Caco-2 (cell line): ENCODE measurements at places on chromosomes 3 and 15. TPM values are rescaled to one million over a fixed set of nuclear protein-coding genes. Genes with fewer than 3 reads are reported as not detected.

Gene TXNRD3
- total RNA-seq = 11.1 and 11.4 TPM in 2 replicates

Gene CHRFAM7A
- total RNA-seq = not detected in 2 replicates

DNA sequence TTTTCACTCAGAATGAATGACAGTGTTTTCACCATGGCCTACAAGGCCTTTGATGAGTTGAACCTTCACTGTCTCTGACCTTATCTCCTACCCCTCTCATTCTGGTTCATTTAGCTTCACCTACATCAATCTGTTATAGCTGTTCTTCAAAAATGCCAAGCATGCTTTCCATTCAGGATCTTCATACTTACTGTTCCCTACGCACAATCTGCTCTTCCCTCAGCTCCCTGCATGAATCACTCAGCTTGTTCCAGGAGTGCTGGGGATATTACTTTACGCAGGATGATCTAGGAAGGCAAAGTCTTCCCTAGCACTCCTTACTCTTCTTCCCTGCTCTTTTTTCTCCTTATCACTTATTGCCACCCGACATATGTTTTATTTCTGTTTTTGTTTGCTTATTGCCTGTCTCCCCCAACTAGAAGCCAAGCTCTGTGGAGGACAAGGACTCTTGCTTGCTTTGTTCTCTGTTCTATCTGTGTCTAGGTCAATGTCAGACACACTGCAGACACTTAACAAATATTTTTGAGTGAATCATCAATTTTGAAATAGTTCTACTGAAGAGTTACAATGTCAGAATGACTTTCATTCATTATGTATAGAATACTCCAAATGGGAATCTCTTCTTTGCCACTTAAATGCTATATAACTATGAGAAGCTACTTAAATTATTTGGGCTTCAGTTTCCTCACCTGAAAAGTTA is 238.3 kb upstream of the FEZF2 start:
- H3K27ac ChIP-seq = no peak overlapping the region
- no peak for DNase-seq

DNA sequence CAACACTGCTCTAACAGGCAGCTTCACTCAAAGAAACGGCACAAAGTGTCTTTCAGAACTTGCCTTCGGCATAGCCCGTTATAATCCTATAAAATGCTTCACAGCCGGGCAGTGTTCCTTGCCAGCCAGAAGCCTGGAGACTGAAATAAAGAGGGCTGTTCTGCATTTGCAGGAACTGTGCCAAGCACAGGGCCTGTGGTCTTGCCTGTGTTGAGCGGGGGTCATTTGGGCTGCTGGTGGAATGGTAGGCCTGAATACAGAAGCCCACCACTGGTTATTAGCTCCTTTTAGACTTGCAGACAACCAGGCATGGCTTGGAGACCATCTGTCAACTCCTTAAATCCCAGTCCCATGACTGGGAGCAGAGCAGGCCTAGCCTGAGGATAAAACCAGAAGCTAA is 4.7 kb upstream of the ARHGEF3 start:
- H3K36me3 ChIP-seq = no peaks in the 10 kb centered on the region
- H3K27ac ChIP-seq = no peak overlapping the region
- no peak for DNase-seq
- no peaks in the 10 kb centered on the region for H3K27me3 ChIP-seq
- H3K4me3 ChIP-seq = no peak overlapping the region

GRCh38 chr3:66353530-66353929 is 132.7 kb downstream of the SLC25A26 start:
- no peak overlapping the region for H3K27ac ChIP-seq
- no peak for DNase-seq
- H3K36me3 ChIP-seq = no peaks in the 10 kb centered on the region
- H3K4me3 ChIP-seq = no peak overlapping the region
- H3K27me3 ChIP-seq = no peaks in the 10 kb centered on the region
- peaks cover 15% of the 10 kb centered on the region; the same call in 1 of the 2 replicates for H3K4me1 ChIP-seq
